ENCODE measurements at places on chromosomes 3 and 15.

DNA sequence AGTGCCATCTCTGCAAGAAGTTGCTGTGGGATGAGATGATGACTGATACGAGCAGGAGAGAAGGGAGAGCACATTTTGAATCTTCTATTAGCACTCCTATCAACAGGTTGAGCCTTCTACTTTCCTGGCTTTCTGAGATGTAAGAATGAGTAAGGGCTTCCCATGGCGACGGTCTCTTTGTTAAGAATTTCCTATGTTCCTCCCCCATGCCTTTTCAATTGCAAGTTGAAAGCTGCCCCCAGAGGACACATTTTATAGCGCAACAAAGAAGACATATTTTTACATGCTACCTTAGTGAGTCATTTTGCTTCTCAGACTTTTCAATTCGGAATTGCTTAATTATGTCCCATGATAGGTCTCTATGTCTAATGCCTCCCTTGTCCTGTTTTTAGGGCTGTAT, 71.3 kb upstream of the LRTM1 start:
- no peak for DNase-seq

- DNase-seq = no peak
Observed at GRCh38 chr3:193772422-193772763, 179.4 kb downstream of the OPA1 start.

DNA sequence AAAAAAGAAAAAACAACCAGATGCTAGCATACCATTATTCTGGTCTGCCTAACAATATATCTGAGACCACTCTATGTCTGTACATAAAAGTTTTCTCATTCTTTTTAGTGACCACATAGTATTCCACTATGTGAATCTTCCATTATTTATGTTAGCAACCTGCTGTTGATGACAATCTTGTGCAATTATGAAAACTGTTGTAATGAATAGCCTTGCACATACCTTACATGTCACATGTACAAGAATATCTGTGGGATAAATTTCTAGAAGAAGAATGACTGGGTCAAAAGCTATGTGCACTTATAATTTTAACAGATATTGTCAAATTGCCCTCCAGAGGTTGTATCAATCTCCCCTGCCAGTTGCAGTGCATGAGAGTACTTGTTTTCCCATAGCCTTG, 62.5 kb downstream of the ARHGAP31 start:
- no peak for DNase-seq

DNA sequence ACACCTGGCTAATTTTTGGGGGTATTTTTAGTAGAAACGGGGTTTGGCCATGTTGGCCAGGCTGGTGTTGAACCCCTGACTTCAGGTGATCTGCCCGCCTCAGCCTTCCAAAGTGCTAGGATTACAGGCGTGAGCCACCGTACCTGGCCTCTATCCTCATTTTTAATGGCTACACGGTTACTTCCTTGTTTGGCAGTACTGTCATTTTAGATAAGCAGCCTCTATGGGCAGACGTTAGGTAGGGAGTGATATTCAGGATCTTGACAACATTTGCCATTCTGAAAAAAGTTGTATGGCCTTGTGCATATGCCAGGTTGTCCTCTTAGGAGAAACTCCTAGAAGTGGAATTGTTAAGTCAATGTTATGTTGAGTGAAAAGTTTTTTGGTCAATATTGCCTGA, 141.7 kb downstream of the ITPR1 start:
- DNase-seq = no peak

- DNase-seq = no peak
Observed at GRCh38 chr15:77032647-77033416, 37.9 kb downstream of the PSTPIP1 start.

DNA sequence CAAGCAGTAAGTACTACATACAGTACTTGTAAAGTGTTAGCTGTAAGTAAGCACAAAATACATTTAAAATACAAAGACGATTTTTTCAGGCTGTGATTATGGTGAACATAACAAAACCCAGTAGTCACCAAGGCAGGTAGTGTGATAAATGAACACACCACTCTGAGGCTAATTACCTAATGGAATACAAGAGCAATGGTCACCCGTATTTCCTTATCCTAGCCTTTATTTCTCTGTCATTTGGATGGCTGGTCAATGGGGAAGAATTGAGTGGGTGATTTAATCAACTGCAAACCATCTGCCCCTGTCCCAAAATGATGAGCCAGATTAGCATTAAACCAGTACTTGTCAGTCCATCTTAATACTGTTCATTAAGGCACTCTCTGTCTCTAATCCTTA, 89.2 kb upstream of the CGNL1 start:
- DNase-seq = no peak

DNA sequence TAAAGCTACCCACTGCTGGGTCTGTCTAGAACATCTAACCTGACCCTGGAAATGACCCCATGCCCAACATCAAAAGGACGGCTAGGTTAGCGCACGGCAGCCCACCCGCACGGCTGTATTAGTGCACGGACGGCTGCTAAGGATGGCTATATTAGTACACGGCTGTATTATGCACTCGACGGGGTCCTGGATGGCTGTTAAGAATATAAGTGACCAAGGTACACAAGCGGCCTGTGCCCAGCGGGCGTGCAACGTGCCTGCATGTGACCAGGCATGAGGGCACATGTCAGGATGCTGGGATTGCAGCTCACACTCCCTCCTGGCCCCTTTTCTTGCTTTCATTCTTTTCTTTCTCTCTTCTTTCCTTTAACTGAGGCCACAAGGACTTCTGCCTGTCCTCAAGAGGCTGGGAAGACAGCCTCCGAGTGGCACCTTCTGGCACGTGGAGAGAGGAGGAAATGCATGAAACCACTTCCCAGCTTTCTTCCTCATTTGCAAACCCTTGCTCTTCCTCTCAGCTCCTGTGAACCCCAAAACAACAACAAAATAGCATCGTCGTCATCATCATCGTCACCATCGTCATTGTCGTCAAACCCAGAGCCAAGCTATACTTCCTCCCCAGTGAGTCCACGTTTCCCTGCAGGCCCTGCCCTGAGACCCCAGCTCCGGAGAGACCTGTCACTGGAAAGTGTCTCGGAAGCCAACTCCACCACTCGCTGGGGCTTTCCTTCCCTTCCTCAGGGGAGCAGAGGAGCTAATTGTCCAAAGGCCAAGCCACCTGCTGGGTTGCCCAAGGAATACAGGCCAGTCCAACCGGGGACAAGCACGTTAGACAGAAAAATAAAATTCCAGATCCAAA, 101.8 kb downstream of the CHSY1 start:
- DNase-seq = no peak

DNA sequence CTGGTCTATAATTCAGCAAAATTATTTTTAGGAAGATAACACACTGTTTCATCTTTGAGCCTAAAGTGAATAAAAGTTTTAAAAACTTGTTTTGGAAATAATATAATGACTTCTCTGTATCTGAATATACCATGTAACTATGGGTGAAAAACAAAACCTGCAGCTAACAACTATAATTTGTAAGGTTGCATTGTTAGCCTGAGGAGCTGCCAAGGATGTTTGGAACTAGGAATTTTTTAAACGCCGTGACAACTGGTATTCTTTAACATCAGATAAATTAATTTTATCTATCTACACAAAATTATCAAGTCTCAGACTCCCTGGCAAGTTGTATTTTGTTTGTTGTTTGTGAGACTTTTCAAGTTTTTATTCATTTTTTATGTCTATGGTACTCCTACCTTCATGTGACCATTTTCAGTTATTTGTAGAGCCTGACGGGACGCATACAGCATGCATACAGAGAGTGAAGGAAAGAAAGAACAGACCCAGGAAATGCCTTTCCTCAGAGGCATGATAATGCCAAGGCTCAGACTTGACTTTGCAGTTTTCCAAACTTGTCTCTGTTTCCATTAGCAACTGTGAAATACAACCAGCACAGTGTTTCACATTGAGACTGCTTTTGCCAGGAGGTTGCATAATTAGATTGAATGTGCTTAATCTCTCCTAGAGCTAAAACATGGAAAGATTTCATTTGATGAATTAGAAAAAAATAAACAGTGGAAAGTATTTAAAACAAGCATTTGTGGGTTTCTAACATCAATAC, 60.8 kb upstream of the ARHGEF26 start:
- no peak for DNase-seq

DNA sequence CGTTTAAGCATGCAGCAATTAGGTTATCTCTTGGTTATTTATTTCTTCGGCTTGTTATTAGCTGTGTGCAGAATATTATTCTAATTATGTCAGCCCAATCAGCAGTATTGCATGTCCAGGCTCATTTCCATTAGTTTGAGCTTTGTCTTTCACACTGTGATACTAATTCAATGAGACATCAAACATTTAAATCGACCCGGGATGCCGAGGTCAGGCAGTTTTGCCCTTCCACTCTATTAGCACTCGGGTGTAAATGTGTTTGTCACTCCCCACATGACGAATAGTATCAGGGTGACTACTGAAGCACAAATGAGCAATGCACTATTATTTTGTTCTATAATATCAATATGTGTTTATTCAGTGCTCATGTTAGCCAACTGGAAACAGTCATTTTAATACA, 170.9 kb downstream of the ANXA2 start:
- no peak for DNase-seq

DNA sequence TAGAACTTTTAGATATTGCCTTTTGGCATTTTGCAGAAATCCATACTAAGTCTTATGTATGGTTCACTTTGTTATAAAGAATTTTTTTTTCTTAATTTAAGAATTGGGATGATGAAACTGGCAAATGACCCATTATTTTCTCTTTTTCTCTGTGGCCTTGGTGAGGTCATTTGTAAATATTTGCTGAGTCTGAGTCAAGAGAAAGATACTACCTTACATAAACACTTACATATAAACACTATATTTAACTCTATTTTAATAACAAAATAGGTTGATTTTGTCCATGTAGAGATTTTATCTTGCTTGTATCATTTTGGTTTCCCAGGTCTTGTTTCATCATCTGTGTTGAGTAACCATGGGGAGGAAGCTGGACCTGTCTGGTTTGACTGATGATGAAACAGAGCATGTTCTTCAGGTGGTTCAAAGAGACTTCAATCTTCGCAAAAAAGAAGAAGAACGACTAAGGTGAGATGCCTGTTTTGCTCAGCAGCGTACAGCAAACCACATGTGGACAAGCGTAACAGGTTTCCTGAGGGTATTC, 91.1 kb downstream of the MYRIP start:
- no peak for DNase-seq

DNA sequence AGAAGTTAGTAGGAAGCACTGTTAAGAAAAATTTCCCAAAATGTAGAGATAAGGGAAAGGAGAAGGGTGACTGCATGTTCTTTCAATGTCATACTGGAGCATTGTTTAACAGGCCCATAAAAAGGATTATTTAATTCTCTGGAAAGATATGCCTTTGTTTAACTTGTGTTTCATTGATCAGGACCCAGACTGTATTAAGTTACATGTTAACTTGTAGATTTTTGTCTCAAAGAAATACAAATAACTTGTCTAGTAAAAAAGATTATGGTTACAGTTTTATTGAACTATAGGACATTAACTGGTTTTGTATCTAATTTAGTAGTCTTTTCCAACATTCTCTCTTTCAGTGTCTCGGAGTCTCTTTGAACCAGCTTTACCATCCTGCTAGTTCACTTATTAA, 49.7 kb upstream of the LMOD3 start:
- no peak for DNase-seq

DNA sequence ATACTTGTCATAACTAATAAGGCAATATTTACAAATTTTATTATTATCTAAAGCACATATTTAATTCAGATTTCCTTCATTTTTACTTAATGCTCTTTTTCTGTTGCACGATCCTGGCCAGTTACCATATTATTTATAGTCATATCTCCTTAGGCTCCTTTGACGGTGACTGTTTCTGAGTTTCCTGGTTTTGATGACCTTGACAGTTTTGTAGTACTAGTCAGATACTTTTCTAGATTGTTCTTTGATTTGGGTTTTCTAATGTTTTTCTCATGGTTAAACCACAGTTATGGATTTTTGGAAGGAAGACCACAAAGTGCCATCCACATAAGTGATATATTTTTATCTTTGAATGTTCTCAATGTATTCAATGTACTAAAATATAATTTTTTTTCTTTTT, 171.0 kb upstream of the NANOGP8 start:
- DNase-seq = no peak

GRCh38 chr3:39467394-39468107, at the start of gene MOBP:
TSS of gene MOBP (plus strand) at chr3:39467680. CDS start at chr3:39502070, 34,390 bp downstream.
- no peak for DNase-seq

- DNase-seq = peak; percentile 48
Observed at GRCh38 chr15:78049691-78050440, 27.6 kb downstream of the TBC1D2B start.

- DNase-seq = no peak
Observed at GRCh38 chr15:57312006-57312317, 64.3 kb upstream of the CGNL1 start.

- DNase-seq = no peak
Observed at GRCh38 chr15:31477851-31478701, 151.4 kb downstream of the KLF13 start.

GRCh38 chr3:122875547-122876127, 80.8 kb downstream of the SLC49A4 start:
- no peak for DNase-seq

GRCh38 chr3:264394-265156, 68.0 kb downstream of the CHL1 start:
- no peak for DNase-seq

DNA sequence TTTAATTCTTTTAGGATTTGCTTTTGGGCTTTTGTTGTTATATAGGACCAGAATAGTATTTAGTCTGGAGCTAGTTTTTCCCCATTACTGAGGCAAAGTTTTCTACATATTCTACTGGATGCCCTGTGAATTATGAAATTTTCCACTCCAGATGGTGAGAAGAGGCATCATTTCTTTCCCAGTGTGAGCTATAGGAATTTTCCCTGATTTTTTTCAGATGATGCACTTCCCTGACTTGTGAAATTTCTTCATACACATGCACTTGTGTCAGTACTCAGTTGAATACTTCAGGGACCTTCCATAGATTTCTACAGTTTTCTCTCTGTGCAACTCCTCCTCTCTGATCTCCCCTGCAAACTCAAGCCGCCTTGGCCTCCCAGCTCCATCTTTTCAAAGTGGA, 73.7 kb upstream of the SLCO2A1 start:
- DNase-seq = no peak

GRCh38 chr3:153848702-153849101, 272.5 kb upstream of the ARHGEF26 start:
- no peak for DNase-seq

- no peak for DNase-seq
Observed at GRCh38 chr3:122233101-122233952, 49.9 kb downstream of the CASR start.

GRCh38 chr3:140580746-140581145, 97.1 kb upstream of the TRIM42 start:
- no peak for DNase-seq

GRCh38 chr3:158267015-158267414, 157.1 kb downstream of the RSRC1 start:
- DNase-seq = no peak

- no peak for DNase-seq
Observed at GRCh38 chr3:51360806-51361205, 24.3 kb upstream of the MANF start.
